ENCODE measurements at places on chromosomes 4 and X.

DNA sequence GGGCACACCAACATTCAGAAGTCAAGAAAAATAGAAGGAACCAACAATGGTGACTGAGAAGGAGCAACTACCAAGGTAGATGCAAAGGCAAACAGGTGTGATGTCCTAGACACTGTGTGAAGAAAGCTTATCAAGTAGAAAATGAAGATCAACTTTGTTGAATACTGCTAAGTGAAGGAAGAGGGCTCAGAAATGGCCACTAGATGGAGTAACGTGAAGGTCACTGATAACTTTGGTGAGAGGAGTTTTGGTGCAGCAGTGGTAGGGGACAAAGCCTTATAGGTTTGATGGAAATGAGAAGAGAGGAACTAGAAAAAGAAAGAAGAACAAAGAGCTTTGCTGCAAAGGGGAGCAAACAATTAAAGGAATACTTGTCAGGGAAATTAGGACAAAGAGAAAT is 23.5 kb downstream of the OTC start:
- DNase-seq, result no peak

DNA sequence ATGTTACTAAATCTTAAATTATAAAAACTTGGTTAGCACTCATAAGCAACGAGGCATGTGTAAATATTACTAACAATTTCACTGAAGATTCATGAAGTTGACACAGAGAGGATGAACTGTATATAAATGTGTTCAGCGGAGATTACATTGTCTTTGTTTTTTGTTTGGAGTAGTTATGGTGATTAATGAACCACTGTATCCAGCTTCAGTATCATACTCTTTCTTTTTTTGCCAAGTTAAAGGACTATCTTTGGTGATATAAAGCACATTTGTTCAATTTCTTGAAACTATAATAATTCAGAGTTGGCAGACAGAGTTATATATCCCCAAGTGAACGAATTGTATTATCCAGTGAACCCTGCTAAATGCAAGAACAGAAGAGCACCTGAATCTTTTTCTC is 497.6 kb downstream of the CCSER1 start:
- DNase-seq, result no peak

DNA sequence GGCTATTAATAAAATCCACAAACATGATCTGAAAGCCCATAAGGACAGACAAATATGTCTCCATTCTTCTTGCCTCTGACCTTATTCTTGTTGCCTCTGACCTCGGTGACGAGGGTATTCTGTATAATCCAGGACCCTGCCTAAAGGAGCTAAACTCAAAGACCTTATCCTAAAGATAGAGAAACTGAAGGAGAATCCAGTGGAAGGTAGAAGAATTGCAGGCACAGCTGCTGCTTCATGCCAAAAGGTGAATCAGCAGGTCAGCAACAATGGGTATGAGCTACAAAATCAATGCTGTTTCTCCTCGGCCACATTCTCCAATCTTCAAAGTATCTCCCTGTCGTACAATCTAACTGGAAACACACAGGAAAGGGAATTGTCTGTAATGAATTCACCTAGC is 71.4 kb downstream of the INTS6L start:
- no peak for DNase-seq

- no peak for DNase-seq
Measured at GRCh38 chrX:11740794-11741193, 17.2 kb upstream of the MSL3 start.

- DNase-seq, result no peak
Measured at GRCh38 chr4:104868958-104869357, 277.7 kb upstream of the TET2 start.

DNA sequence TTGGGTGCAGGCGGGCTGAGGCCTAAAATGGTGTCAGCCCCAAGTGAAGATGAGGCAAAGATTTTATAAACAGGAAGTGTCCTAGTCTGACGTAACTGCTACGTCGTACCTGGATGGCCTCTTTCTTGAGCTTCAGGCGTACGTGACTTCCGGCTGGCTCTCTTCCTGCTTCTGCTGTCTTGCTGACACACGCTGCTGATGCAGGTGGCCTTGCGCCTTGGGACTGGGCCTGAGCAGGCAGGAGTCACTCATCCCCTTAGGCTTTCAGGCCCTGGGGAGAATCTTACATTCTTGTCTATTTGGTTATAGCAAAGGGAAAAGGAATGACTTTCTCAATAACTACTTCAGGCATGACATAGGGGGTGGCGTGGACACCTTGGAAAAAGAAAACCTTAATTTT is 20.1 kb upstream of the ABRAXAS1 start:
- no peak for DNase-seq

DNA sequence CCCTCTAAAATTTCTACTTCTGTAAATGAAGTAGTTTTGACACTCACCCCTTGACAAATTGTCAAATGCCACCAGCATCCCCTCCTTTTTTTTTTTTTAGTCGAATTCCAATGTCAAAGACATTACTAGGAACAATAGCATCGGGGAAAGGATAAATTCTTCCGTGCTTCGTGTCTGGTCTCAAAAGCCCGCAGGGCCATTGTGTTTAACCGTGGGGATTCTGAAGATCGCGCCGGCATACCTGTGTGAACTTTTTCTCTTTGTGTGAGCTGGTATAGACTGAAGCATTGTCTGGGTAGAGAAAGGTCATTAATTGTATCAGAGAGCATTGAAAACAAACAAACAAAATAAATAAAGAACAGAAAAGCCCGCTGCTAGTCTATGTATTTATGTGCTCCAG is 313.9 kb downstream of the ASMT start:
- no peak for DNase-seq

DNA sequence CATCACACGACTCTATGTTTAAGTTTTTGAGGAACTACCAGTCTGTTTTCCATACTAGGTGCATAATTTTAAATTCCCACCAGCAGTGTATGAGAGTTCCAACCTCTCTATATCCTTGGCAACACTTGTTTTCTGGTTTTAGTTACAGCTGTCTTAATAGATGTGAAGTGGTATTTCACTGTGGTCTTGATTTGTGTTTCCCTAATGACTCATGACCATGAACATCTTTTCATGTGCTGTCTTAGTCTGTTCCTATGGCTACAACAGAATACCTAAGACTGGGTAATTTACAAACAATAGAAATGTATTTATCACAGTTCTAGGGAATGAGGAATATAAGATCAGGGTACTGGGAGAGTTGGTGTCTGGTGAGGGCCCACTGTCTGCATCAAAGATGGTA is 51.5 kb upstream of the GPR78 start:
- no peak for DNase-seq

DNA sequence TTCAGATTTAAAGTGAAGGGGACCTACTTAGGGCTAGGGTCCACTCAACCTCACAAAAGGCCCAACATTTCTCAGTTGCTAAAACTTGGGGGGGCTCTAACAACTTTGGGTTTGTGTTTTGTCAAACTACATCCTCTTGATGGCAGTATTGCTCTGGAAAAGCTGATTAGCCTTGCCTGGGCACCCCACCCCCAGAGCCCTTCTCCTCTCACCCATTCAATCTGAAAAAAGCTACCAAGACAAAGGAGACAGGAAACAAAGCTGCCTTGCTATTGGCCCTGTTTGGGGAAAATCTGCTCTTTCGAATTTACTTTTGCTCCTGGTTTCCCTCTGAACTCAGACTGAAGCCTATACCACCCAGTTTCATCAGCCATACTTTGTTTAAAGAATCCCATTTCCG is 195.2 kb upstream of the STK26 start:
- DNase-seq, result no peak

DNA sequence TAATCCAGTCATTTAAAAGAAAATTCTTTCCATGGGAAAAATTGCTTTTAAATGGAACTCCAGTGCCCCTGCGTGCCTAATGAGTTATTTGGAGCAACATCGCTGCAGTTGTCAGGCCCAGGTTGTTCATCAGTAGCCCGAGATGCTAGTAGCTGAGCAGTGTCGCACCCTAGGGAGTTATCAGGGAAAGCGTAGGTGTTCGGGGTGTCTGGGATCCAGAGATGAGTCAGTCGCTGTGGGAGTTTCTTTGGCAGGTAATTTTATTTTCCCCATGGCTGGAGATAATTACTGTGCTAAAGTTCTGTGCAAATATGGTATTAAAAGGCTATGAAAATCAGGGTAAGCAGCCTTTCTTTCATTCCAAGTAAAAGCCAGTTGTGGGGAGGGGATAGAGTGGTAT is 49.4 kb downstream of the ANXA3 start:
- DNase-seq, result no peak

GRCh38 chr4:160318567-160319220 is 1215.8 kb downstream of the RAPGEF2 start:
- no peak for DNase-seq

DNA sequence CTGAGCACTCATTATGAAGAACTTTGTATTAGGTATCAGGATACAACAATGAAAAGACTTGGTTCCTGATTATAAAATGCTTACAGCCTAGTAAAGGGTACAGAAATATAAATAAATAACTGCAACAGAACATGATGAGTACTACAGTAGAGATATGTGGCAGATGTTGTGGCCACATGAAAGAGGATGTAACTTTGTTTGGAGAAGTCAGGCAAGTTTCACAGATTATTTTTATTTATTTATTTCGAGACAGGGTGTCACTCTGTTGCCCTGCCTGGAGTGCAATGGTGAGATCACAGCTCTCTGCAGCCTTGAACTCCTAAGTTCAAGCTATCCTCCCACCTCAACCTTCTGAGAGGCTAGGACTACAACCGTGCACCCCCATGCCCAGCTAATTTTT is 15.8 kb upstream of the UBE2K start:
- DNase-seq, result no peak

DNA sequence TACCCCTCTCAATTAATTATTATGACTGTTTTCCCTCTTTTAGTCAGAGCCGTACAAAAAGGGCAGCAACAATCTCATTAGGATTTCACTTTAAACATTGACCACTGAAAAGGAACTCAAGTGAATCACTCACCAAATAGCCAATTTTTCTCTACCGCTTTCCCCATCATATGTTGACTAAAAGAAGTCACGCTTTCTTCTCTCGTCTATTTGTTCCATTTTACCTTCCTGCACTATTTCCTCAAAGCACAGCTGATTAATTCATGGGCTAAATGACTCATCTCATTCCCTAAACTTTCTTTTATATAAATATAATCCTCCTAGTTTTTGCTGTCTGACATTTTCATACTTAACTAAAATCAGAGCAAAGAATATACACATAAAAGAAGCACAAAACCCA is 8.2 kb downstream of the MID1 start:
- DNase-seq, result no peak

DNA sequence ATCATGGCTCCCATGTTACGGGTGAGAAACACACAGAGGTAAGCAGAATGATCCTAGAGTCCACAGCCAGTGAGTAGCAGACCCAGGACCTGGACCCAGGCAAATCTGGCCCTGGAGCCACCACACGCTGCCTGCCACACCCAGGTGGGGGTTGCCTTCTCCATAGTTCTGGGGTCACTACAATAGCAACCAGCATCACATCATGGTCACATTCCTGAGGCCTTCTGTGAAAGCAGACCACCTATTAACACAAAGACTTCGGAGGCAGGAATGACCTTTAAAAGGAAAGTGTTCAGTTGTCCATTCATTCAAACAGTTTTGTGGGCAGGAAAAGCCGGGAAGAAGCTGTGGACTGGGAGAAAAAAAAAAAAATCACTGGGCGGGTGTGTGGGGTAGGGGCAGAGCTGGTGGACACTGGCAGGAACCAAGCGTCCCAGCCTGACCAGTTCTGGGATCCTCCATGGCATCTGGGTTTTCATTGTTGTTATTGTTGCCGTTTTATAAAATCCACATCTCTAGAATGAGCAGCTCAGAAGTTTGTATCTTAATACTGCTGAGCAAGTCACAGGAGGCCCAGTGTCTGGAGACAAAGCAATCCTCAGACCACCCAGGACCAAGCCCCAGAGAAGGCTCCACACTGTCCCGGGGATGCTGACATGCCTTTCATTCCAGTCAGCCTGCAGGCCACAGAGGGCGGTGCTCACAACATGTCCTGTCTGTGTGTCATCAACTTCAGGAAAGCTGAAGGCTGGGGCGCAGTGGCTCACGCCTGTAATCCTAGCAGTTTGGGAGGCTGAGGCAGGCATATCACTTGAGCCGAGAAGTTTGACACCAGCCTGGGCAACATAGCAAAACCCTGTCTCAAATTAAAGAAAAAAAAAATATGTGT is 67.0 kb downstream of the SEL1L3 start:
- no peak for DNase-seq

All from D721Med (cell line).